ENCODE measurements at places on chromosomes 4 and X. TPM values are rescaled to one million over a fixed set of nuclear protein-coding genes. Genes with fewer than 3 reads are reported as not detected.

- peak; percentile 27 for DNase-seq
Measured at GRCh38 chrX:130994671-130995070, 63.5 kb upstream of the ARHGAP36 start.

The CLIC2 gene
- total RNA-seq = 11.3 TPM

The TEX11 gene
- total RNA-seq = not detected

The ADH1C gene
- total RNA-seq = not detected

DNA sequence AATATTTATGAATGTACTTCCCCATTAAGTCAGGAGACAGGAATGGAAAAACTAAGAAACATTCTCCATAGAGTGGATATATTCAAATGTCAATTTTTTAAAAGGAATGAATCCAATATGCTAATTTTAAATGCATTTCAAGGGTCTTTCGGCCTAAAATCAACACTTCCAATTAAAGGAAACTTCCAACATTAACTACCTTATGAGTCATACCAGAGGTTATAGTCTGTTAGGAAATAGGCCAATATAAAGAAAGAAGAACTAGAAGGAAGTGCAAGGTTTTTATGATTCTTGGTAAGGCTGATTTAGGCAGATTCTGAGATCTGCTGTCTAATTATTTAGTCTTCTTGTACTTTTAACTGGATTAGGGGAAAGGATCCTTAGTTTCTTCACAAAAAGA lies 260.1 kb upstream of the EDNRA start:
- no peak for DNase-seq

The TMEM271 gene
- not detected for total RNA-seq

- DNase-seq = no peak
Measured at GRCh38 chr4:57270346-57270745, 160.2 kb upstream of the IGFBP7 start.

GRCh38 chr4:165184220-165184619 lies 23.1 kb upstream of the KLHL2 start:
- no peak for DNase-seq

The SLC49A3 gene
- total RNA-seq = 5.9 TPM

DNA sequence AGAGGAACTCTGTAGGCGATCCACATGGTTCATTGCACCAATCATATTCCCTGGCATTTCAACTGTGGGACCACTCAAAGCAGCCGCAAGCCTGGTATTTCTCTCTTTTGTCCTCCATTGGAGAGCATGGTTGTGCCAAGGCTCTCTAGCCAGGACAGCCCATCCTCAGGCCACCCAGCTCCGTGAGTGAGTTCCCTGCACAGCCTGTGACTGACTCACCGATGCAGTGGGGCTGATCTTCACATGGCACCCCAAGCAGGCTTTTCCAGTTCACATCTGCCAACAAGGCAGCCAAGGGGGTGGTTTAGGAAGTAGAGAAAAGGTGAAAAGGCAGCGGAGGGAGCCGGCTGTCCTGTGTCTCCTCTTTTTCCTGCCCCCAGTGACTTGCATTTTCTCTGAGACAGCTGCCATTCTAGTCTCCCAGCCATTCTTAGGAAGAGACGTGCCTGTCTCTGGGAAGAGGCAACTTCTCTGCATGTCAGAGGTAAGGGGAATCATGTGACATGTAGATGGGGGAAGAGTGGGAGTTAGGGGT lies 69.2 kb downstream of the MID1IP1 start:
- DNase-seq = no peak

- no peak for DNase-seq
Measured at GRCh38 chr4:82744284-82744968, 54.2 kb downstream of the SCD5 start.

- no peak for DNase-seq
Measured at GRCh38 chrX:139446832-139447231, 83.7 kb upstream of the F9 start.

The CRLF2 gene
- 3.5 TPM for total RNA-seq

DNA sequence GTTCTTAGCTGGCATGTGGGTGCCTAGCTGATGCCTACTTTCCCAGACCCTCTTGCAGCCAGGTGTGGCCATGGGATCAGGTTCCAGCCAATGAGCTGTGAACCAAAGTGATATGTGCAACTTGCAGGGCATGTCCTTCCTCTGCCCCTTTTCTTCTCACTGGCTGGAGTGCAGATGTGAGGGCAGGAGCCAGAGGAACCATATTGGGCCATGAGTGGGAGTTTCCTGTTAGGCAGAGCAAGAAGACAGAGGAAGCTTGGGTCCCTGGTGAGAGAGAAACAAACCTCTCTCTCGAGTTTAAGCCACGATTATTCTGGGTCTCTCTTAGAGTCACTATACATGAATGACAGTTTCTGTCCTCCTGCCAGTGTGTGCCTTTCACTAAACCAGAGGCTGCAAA lies 120.4 kb upstream of the STX18 start:
- DNase-seq = no peak

The ERCC6L gene
- 0.27 TPM for total RNA-seq

- DNase-seq = no peak
Measured at GRCh38 chrX:98071331-98071730, 1187.6 kb downstream of the RPA4 start.

- no peak for DNase-seq
Measured at GRCh38 chr4:136113921-136114320, 1418.4 kb downstream of the PCDH18 start.

DNA sequence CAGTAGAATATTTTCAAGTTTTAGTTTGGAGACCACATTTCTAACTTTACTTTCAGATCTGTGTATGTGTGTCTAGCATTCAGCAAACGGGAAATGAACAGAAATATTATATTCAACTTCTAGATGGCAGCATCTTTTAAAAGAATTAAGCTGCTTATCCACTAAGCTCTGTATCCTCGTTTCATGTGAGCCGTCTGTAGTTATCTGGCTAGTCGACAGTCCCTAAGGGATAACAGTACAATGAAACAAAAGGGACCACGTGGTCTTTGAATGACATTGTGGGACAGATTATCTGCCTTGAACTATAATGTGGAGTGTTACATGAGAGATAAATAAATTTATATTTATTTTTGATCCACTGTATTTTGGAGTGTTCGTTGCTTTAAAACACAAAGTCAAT lies 35.8 kb upstream of the PRSS12 start:
- no peak for DNase-seq

DNA sequence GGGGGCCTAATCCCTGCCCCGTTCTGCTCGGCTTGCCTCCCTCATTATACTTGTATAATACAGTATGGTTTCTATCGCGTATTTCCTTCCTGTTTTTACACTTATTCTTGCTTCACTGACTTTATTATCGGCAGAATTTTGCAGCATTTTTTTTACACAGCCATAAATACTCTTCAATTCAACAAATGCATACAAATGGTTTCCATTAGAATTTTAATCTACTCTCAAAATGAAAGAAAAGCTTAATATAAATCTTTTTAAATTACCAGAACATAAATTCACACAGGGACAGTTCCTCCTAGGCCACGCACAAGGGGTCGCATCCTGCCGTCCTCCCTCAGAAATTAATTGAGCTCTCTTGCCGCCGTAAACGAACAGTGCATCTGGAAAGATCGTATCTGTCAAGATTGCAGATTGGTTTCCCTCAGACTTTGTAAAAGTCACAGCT lies 42.9 kb downstream of the DCTD start:
- peak; percentile 60 for DNase-seq

DNA sequence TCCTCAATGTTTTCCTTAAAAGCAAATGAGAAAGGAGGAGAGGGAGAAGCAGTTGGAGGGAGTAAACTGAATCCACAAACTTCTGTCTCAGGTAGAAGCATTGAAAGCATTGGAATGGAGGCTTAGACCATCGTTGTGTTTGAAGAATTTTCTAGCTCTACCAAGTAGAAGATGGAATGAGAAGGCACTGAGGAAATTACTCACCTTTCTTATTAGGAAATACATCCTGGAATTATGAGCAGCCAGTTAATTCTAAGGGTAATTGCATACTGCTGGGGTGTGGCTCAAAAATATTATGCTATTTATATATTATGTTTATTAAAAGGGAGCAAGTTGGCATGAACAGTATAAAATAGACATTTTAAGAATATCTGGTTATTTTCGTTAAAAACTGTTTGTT lies 12.9 kb downstream of the PGM2 start:
- DNase-seq = no peak

DNA sequence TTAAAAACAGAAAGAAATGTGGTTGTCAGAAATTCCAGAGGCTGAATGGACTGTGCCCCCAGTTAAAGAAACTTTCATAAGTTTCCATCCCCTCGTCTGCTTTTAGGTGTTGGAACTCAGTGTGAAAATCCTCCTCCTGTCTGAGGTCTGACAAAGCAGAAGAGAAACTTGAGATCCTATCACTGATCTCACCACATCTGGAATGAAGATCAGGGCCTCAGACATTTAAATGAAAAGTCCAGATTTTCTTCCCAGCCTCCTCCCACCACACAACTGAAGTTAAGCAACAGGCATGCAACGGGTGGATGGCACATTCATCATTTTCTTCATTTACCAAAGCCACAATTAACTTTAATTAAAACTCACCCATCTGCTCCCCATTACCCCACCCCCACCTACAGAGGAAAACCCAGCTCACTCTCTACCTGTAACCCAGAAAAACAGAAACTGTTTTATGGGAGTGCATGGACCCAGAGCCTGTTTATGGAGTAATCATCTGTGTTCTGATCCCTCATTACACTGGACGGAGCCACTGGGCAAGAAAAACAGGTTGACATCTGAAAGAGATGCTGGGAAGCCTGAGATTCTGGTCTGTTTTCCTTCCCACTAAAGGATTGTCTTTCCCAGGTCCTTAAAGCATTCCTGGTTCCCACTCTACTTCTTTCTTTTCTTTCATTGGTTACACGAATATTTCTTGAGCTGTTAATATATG lies 58.1 kb upstream of the HOPX start:
- DNase-seq = no peak

The ASMT gene
- total RNA-seq = not detected

GRCh38 chrX:30812326-30812725 lies 76.7 kb downstream of the TAB3 start:
- DNase-seq = no peak

GRCh38 chr4:75777589-75777988 lies 53.2 kb downstream of the USO1 start:
- no peak for DNase-seq

The RHOH gene
- total RNA-seq = 96.4 TPM

DNA sequence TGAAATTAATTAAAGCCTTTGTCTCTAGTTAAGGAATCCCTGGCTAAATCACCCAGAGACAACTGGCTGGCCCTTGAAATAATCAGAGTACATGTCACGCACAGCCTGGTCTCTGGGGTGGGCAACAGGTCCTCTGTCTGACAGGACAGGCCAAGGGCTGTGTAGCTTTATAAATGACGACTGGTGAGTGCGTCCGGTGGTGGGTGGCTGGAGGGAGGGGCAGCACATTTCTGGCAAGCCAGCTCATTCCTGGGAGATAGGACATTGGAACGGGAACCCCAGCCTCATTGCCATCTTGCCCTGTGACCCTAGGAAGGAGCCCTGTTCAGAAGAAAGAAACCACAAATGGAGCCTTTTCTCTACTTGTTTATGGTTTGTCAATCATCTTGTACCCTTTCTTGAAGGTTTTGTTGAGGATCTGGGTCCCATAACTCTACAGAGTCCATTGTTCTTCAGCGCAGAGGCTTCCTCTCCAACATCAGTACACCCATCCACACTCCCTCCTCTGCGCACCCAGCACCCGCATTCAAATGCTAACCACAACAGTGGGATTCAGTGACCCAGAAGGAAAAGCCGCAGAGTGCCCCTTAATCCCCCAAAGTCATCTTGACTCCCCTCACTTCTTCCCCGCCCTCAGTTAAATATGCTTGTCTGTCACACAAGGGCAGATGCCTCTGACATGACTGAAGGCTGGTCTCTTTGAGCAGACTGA lies 368.1 kb downstream of the UNC5C start:
- no peak for DNase-seq

DNA sequence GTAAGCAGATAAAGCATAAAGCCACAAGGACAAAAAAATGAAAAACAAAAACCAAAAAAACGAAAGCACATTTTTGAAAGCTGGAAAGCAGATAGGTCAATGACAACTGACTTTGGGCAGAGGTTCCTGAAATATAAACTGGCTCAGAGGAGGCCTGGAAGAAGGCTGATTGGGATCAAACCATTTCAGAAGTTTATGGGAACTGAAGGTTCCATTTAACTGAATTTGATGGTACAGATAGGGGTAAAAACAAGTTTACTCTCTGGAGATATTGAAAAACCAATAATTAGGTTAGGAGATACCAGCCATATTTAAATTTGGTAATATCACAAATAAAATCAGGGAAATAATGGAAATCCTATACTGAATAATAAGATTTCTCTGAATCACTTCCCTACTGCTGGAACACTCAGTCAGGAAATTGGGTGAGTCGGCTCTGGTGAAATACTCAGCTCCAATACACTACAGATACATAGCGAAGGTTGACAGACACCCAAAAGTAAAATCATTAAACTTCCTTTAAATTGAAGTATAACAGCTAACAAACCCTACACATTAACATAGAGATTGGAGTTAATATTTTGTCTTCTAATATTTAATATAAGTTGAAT lies 1584.3 kb downstream of the STIM2 start:
- no peak for DNase-seq

DNA sequence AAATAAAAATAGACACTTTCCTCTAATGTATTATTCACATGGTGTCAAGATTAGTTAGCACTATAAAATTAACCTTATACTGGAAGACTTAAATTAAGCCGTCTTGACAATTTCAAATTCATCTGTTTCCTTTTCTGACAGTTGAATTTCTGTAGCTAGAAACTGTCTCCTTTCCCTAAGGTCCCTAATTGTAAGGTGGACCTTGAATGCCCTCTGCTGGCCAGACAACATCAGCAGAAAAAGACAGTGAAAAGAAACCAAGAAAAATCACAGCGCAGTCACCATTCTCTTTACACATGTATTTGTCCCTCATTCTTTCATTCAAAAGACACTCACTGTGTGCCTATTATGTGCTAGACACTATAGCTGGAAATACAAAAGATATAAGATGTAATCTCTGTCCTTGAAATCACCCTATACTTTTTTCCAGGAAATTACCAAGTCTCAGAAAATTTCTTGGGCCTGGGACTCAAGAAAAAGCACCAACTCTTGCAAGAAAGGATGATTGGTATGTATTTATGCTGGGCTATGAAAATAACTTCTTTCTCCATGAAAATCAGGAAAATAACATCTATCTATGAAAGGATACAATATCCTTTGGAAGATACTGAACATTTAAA lies 32.7 kb upstream of the AMBN start:
- peak; percentile 46 for DNase-seq

GRCh38 chr4:40333921-40334352 lies 1.2 kb upstream of the CHRNA9 start:
- no peak for DNase-seq

GRCh38 chr4:37679301-37679700 lies 6.9 kb downstream of the RELL1 start:
- DNase-seq = no peak

The FGFR3 gene
- total RNA-seq = 0.54 TPM

GRCh38 chrX:83934220-83934619 lies 73.3 kb downstream of the CYLC1 start:
- no peak for DNase-seq

Measured in hematopoietic multipotent progenitor cell (in vitro differentiated cells).